ENCODE measurements at places on chromosomes 11 and 22.

GRCh38 chr11:132898021-132898420 lies 634.3 kb downstream of the OPCML start:
- DNase-seq: no peak

DNA sequence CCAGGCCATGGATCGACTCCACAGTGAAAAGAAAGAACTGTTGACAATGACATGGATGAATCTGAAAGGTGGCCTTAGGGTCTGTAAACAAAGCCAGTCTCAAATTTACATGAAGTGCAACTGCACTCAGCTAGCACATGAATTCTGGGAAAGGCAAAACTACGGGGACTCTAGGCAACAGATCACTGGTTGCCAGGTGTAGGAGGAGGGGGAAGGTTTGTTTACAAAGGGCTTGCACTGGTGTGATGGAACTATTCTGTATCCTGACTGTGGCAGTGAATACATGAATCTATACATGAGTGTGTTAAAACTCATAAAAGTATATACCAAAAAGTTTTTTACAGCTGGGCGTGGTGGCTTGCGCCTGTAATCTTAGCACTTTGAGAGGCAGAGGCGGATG lies 27.3 kb downstream of the ALX4 start:
- no peak for DNase-seq

DNA sequence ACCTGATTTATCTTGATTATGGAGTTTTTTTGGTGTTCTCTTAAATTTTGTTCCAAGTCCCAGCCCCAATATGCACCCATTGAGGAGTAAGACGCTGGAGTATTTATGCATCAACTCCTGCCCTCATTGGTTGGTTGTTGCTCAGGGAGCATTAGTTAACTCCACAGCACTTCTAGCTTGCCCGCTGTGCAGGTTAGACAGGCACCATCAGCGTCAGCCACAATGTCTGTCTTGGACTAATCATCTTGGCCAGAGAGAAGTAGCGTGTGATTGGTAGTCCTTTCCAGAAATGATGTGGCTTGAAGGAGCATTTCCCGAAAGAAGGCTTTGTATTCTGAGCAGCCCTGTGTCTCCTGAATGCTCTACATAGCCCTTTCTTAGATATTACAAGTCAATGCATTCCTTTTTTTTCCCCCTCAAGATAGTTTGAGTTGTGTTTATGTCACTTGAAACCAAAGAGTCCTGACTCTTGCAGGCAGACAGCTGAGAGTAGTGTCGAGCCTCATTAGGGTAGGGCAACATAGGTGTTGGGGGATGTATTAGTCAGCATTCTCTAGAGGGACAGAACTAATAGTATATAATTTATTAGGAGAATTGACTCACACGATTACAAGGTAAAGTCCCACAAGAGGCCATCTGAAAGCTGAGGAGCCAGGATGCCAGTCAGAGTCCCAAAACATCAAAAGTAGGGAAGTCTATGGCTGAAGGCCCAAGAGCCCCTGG lies 94.6 kb upstream of the RCN1 start:
- no peak for DNase-seq

- no peak for DNase-seq
Measured at GRCh38 chr11:29333993-29334775, 682.6 kb downstream of the KCNA4 start.

DNA sequence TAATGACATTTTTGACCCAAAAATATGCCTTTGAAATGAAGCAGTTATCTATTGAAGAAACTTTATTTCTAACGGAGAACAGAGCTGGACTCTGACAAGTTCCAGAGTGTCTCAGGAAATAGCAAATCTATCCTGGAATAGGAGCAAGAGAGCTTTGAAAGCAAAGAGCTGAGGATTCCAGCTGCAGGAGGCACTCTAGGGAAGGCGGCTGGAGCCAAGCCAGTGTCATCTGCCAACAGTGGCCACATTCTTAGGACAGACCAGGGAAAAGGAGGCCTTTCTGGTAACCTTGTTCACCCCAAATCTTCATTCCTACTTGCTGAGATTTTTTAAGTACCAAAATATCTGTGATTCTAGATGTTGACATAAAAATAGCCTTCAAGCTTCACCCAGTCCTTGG lies 493.5 kb upstream of the B3GAT1 start:
- DNase-seq: peak; percentile 71

All from left ventricle myocardium superior (tissue), 1 donor.